ENCODE measurements at places on chromosomes 5 and 9. TPM values are rescaled to one million over a fixed set of nuclear protein-coding genes. Genes with fewer than 3 reads are reported as not detected.

- no peak for DNase-seq
- H3K27me3 ChIP-seq = no peaks in the 10 kb centered on the region
- peak overlapping the region; percentile 58 for H3K4me3 ChIP-seq
- H3K4me1 ChIP-seq = peaks cover 21% of the 10 kb centered on the region
- peak overlapping the region; percentile 25 for H3K27ac ChIP-seq
These were observed 1.5 kb upstream of the TOR1B start for GRCh38 chr9:129801504-129801903.

The SLC25A51 gene
- 30.8 TPM for total RNA-seq

DNA sequence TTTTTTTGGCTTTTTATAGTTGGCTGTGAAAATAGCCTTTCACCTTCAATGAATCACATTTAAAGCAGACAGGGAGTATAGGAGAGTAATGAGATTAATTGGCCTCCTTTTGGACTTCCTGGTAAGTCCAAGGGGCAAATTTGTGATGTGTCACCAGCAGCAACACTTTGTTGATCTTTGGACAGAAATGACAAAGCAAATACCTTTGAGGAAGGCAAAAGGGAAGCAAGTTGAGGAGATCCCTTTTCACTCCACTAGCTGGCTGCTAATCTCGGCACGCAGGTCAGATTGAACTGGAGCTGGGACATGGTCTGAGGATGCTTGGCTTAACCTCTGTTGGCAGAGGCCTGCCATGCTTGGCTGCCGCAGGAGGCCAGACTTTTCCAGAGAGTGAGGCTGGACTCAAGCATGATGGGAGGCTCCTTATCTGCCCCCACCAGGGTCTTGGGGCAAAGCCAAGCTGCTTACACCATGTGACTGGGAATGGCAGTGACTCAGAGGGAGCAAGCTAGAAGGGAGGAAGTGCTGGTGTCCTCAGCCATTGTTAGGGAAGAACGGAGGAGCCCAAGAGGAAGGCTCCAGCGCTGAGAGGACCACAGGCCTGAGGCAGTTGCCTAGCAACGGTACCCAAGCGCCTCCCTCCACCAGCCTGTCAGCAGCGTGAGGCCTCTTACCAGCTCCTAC, 174.5 kb upstream of the MAP1B start:
- peaks cover 12% of the 10 kb centered on the region for H3K27me3 ChIP-seq

GRCh38 chr5:66144834-66145390, 812 bp downstream of the SREK1 start:
- no peaks in the 10 kb centered on the region for H3K27me3 ChIP-seq
- H3K4me3 ChIP-seq = peak overlapping the region; percentile 97
- no peak for DNase-seq
- peaks cover 8% of the 10 kb centered on the region for H3K36me3 ChIP-seq
- peak overlapping the region; percentile 99 for H3K27ac ChIP-seq

DNA sequence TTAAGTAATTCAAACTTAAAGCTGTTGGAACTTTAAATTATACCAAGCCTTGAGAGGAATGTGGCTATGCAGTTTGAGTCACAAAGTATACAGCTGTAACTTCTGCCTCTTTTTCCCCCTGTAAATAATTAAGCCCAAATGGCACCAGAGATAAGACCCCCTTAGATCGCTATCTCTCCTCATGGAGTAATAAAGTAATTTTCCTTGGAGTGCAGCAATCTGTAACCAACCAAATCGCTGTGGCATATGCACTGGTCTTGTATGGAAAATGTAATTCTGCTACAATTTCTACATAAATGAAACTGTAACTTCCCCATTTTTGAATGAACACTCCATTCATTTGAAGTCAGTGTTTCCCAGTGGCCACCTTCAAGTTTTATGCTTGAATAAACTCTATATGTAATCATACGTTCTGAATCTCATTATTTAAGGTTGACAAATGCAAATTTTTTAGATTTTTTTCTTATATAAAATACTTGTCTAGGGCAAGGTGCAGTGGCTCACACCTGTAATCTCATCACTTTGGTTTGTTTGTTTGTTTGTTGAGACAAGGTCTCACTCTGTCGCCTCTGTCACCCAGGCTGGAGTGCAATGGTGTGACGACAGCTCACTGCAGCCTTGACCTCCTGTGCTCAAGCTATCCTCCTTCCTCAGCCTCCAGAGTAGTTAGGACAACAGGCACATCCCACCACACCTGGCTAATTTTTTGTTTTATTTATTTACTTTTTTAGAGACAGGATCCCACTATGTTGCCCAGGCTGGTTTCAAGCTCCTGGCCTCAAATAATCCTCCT, 12.3 kb downstream of the SUSD1 start:
- peaks cover 9% of the 10 kb centered on the region for H3K4me1 ChIP-seq
- DNase-seq = no peak
- no peak overlapping the region for H3K27ac ChIP-seq
- peaks cover 9% of the 10 kb centered on the region for H3K36me3 ChIP-seq
- H3K4me3 ChIP-seq = no peak overlapping the region

The BRINP1 gene
- total RNA-seq = not detected

Data from activated naive CD8-positive, alpha-beta T cell treated with anti-CD3 and anti-CD28 coated beads, Interleukin-2, amount 10 ng/mL, durations not matched to agents 7 days and 5 days (primary cell).